ENCODE measurements at places on chromosomes 6 and 20.

DNA sequence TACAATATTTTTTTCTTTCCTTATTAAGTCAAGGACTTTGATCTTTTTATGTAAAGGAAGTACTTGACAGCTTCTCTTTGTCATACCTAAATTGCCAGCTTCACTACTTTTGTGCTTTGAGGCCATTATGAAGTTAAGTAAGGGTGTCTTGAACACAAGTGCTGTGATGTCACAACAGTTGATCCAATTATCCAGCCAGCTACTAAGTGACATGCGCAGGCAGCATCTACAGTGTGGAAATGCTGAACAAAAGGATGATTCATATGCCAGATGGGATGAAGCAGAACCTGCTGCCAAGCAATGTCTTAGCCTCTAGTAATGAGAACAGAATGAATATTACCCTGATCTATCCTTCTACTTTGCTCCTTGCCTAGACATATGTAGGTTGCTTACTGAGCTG, 68.3 kb upstream of the TMEM244 start:
- H3K4me3 ChIP-seq: no peak overlapping the region
- H3K36me3 ChIP-seq: no peaks in the 10 kb centered on the region
- H3K4me1 ChIP-seq: no peaks in the 10 kb centered on the region
- no peak for DNase-seq
- no peak overlapping the region for H3K27ac ChIP-seq

- no peak overlapping the region for H3K27ac ChIP-seq
- no peak overlapping the region for H3K4me3 ChIP-seq
- H3K36me3 ChIP-seq: no peaks in the 10 kb centered on the region
- DNase-seq: no peak
Measured at GRCh38 chr6:8579372-8579771, 144.0 kb upstream of the SLC35B3 start.

DNA sequence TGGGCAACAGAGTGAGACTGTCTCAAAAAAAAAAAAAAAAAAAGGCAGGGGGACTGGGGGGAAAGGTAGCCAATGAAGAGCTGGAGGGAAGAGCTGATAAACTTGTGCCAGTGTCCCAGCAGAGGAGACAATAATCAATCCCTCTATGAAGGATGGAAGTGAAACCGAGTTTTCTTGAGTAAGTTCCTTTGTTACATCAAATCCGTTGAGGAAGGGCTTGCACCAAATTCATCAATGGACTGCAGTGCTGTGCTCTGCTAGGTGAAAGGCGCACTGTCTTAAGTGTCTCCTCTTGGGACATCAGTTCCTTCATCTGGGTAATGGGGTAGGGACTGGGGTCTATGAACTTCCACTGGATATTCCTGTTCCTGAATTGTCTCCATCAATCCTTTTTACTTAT, 3.0 kb upstream of the CRIP3 start:
- no peaks in the 10 kb centered on the region for H3K36me3 ChIP-seq
- H3K4me1 ChIP-seq: peaks cover 15% of the 10 kb centered on the region
- H3K27ac ChIP-seq: no peak overlapping the region
- DNase-seq: no peak
- no peaks in the 10 kb centered on the region for H3K27me3 ChIP-seq

DNA sequence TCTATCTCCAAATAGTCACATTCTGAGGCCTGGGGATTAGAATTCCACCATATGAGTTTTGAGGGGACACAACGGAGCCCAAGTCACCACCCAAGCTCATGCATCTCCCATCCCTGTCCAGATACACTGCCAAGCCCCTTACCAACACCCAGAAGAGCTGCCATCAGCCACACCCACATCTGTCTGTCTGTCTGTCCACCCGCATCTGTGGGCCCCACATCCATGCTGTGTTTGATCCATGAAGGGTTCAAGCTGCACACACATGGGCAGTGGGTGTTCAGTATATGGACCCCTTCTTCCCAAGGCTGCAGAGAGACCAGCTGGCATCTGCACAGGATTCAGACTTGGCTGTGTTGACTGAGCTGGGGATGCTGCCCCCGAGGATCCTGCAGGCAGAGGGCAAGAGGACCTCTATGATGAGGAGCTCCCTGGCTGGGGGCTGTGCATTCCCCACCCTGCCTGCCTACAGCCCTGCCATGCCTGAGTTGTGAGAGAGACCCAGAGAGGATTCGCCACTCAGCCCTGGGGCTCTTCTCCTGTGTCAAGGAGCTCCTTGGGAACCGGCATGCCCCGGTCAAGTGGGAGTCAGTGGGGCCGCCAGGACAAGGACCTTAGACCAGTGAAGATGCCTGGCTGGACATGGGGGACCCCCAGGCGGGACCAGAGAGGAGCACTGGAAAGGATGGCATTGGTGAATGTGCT, 206.4 kb downstream of the SYNDIG1 start:
- H3K36me3 ChIP-seq: no peaks in the 10 kb centered on the region
- H3K4me1 ChIP-seq: no peaks in the 10 kb centered on the region
- no peaks in the 10 kb centered on the region for H3K27me3 ChIP-seq
- DNase-seq: no peak
- no peak overlapping the region for H3K4me3 ChIP-seq
- no peak overlapping the region for H3K27ac ChIP-seq

- peak overlapping the region; percentile 93 for H3K4me3 ChIP-seq
- no peaks in the 10 kb centered on the region for H3K27me3 ChIP-seq
- peaks cover 77% of the 10 kb centered on the region for H3K4me1 ChIP-seq
- H3K27ac ChIP-seq: peak overlapping the region; percentile 85
Measured at GRCh38 chr6:31580438-31580740, 1.8 kb downstream of the LTB start.

DNA sequence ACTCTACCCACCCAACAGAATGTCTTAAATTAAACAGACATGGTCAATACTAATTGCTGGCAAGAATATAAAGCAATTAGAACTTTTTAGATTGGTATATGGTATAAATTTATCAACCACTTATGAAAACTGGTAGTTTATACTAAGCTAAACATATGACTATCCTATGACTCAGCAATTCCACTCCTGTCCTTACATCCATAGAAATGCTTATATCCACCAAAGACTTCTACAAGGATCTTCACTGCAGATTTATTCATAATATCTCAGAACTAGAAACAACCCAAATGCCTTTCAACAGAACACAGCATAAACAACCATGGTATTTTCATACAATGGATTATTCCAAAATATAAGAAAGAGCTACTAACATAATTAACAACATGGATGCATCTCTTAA, 4.6 kb downstream of the ZNF184 start:
- no peak for DNase-seq
- no peak overlapping the region for H3K4me3 ChIP-seq
- no peaks in the 10 kb centered on the region for H3K27me3 ChIP-seq
- peaks cover 10% of the 10 kb centered on the region for H3K36me3 ChIP-seq
- H3K27ac ChIP-seq: no peak overlapping the region

- H3K36me3 ChIP-seq: no peaks in the 10 kb centered on the region
- no peak for DNase-seq
- no peak overlapping the region for H3K27ac ChIP-seq
- no peaks in the 10 kb centered on the region for H3K27me3 ChIP-seq
- H3K4me1 ChIP-seq: no peaks in the 10 kb centered on the region
Measured at GRCh38 chr6:145070791-145071190, 664.5 kb downstream of the EPM2A start.

DNA sequence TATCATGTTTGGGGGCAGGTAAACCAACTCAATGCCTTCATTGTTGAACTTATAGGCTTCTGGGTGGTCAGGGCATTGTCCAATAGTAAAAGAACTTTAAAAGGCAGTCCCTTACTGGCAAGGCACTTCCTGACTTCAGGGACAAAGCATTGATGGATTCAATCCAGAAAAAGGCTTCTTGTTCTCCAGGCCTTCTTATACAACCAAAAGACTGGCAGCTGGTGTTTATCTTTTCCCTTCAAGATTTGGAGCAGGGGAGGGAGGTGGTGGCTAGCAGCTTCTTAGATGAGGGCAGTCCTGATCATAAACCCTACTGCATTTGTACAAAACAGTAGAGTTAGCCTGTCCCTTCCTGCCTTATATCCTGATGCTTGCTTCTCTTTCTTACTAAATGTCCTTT, 57.5 kb downstream of the NCOA3 start:
- no peak for DNase-seq
- no peaks in the 10 kb centered on the region for H3K27me3 ChIP-seq
- H3K4me1 ChIP-seq: peaks cover 51% of the 10 kb centered on the region
- no peaks in the 10 kb centered on the region for H3K36me3 ChIP-seq
- no peak overlapping the region for H3K4me3 ChIP-seq

GRCh38 chr20:50138479-50139393, 14.8 kb downstream of the PEDS1 start:
- no peak for DNase-seq
- H3K27me3 ChIP-seq: no peaks in the 10 kb centered on the region
- H3K36me3 ChIP-seq: peaks cover 16% of the 10 kb centered on the region
- H3K4me1 ChIP-seq: no peaks in the 10 kb centered on the region
- H3K27ac ChIP-seq: no peak overlapping the region

GRCh38 chr20:44728801-44729443, 13.8 kb downstream of the CCN5 start:
- H3K27me3 ChIP-seq: no peaks in the 10 kb centered on the region
- DNase-seq: no peak
- H3K27ac ChIP-seq: no peak overlapping the region
- no peak overlapping the region for H3K4me3 ChIP-seq
- no peaks in the 10 kb centered on the region for H3K36me3 ChIP-seq

DNA sequence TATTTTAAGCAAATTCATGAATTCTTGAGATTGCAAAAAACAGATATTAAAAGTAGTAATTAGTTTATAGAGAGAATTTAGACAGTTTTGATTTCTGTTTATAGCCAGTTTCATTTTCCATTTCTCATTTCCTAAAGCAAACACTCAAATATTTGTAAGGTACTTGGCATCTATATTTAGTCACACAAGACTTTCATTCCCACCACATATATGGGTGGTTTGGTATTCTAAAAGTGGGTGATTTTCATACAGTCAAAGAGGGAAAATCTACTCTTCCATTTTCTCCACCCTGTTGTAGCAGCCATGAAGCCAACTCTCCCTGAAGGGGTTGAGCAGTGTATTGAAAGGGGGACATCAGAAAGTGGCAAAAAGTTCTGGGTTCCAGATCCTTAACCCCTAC, 181.1 kb upstream of the SUPT3H start:
- H3K36me3 ChIP-seq: no peaks in the 10 kb centered on the region
- no peak overlapping the region for H3K4me3 ChIP-seq
- H3K27me3 ChIP-seq: no peaks in the 10 kb centered on the region
- H3K4me1 ChIP-seq: no peaks in the 10 kb centered on the region
- no peak for DNase-seq
- no peak overlapping the region for H3K27ac ChIP-seq

DNA sequence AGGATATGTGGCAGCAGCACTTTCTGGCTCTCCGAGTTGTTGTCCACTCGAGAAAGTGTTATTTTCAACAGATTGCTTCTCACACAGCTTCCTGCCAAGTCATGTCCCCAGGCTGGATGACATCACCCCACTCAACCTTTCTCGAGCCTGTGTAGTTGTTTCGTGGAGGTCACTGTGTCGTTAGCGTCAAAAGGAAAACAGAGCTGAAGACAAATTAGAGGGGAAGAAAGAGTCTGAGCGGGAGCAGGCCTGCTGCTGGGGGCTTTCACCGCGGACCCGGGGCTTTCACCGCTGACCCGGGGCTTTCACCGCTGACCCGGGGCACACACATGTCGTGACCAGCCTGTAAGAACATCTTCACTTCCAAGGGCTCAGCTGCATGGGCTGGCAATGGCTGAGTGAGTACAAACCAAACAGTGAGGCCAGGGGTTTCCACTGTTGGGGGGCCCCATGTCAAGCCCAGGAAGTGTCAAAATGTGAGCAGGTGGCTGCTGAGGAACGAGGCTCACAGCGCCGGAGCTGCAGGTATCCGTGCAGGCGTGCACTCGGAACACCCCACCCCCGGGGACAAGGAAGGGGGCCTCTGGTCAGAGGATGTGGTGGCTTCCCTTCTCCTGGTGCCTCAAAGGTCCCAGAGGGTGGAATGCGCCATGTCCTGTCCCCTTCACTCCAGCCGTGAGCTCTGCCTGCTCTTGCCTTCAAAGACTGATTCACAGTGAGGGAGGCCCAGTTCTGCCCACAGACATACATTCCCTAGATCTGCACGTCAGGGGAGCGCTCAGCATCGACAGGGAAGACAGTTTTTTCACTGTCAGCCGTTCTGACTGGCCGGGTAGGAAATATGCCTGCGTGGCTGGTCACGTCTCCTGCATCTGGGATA, 365.9 kb downstream of the TAF4 start:
- no peak overlapping the region for H3K4me3 ChIP-seq
- no peak overlapping the region for H3K27ac ChIP-seq
- H3K27me3 ChIP-seq: no peaks in the 10 kb centered on the region
- H3K36me3 ChIP-seq: no peaks in the 10 kb centered on the region
- H3K4me1 ChIP-seq: no peaks in the 10 kb centered on the region

All from CD8-positive, alpha-beta memory T cell (primary cell).